ENCODE measurements at places on chromosomes 13 and 19.
A peak's percentile ranks its signal among the peaks of the same experiment; 100 is the strongest.

DNA sequence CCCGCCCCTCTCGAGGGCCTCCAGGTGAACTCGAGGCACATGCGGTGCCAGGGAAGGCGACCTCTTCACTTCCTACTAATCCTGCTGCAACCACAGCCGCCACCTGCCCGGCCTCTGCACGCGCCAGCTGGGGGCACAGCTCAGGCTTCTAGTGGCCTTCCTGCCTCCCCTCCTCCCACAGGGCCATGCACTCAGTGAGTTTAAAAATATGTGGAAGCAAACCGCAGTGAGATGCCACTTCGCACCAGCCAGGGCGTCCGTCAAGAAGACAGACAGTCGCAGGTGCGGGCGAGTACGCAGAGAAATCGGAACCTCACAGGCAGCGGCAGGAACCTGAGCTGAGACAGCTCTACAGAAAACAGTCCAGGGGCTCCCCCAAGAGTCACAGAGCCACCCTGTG lies 10.4 kb downstream of the LMNB2 start:
- DNase-seq, result no peak

DNA sequence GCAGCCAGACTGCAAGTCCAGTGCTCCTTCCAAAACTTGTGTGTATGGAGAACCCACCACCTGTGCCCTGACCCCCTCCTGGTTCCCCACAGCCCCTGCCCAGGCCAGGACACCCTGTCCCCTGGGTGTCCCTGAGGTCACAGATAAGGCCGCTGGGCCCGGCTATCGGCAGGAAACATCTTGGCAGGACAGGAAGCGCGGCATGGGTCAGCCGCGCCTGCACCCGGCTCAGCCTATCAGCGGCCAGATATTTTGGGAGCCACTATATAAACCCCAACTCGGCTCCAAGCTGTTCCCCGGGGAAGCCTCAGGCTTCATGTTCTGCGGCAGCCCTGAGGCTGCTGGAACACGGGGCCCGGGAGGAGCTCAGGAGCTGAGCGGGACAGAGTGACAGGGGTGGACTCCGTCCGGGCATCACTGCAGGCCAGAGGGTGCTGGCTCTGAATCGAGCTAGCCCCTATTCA lies 60.8 kb downstream of the AP1M1 start:
- DNase-seq, result peak; percentile 33

DNA sequence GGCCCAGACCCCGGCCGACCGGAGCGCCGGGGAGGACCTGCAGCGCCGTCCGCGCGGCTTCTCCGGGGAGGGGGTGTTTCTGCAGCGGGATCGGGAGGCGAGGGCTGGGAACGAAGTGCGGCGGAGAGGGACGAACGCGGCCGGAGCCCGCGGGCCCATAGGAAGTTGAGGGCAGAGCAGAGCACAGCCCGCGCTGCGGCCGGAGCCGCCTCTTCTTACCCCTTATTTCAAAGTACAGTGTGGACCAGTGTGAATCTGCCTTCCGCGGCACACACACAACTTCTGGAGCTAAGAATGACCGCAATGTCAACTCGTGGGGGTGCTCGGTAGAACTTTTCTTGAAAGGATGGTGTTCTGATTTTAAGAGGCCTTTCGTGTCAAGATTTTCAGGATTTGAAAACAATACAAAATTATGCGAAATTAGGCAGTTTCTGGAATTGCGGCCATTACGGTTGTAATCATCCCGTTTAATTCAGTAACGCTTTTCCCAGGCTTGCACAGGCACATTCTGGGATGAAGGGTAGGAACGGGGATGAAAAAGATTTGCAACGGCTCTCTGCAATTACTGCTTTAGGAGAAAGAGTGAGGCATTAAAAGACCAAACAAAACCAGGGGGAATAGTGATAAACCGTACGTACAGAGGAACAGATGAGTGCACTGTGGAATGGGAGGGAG lies 821 bp downstream of the TDRD3 start:
- DNase-seq, result no peak

GRCh38 chr13:101707659-101708058 lies 255.2 kb downstream of the ITGBL1 start:
- no peak for DNase-seq

DNA sequence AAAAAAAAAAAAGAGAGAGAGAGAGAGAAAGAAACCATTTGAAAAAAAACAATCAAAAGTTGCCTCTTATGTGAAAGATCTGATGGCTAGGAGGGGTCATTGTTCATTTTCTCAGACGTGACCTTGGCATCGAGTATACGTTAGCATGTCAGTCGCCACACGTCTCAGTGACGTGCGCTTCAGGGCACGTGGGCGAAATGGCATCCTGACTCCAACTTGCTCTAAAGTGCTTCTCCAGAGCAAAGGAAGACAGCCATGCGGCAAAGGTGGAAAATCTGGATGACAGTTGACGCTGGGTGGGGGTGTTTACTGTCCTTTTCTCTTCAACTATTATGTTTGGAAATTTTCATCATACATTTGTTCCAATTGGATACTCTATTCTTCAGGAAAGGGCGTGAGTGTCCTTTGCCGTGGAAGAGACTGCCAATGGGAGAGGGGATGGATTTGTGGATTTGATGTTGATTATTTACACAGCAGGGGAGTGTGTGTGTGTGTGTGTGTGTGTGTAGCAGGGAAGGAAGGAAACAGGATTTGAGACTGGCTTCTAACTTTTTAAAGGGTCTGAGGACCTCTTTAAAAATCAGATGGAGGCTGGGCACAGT lies 25.0 kb downstream of the KLF2 start:
- DNase-seq, result no peak

DNA sequence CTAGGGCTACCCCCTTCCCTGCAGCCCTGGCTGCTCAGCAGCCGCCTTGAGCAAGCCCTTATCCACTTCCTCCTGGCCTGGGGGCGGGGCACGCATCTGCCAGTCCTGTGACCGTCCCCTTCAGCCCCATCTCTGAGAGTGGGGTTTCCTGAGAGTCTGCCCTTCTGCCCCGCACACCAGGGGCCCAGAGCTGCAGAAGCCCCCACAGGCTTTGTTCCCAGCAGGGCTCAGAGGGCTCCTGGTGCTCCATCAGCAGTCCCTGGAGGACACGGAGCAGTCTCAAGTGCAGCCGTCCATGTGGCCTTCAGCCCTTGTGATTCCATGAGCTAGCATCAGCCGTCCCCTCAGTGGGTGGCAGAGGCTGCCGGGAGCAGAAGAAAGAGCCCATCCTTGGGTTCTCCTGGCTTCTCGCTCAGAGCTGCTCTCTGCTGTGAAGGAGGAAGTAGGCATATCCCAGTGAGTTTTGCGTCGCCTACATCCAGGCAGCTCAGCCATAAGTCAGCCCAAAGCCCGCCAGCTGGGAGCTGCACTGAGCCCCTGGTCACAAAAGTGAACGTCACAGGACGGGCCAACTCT lies 16.3 kb downstream of the MYO9B start:
- peak; percentile 83 for DNase-seq

DNA sequence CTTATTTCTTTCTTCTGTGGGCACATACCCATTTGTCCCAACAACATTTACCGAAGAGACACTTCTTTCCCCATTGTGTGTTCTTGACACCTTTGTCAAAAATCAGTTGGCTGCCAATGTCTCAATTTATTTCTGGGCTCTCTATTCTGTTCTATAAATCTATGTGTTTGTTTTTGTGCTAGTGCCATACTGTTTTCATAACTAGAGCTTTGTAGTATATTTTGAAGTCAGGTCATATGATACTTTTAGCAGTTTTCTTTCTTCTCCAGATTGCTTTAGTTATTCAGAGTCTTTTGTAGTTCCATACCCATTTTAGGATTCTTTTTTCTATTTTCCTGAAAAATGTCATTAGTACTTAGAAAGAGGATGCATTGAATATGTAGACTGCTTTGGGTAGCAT lies 1276.3 kb downstream of the SLITRK1 start:
- no peak for DNase-seq
